ENCODE measurements at places on chromosomes 11 and 22.

- no peak for DNase-seq
These were observed 2.0 kb downstream of the OR8D4 start for GRCh38 chr11:123903932-123904331.

DNA sequence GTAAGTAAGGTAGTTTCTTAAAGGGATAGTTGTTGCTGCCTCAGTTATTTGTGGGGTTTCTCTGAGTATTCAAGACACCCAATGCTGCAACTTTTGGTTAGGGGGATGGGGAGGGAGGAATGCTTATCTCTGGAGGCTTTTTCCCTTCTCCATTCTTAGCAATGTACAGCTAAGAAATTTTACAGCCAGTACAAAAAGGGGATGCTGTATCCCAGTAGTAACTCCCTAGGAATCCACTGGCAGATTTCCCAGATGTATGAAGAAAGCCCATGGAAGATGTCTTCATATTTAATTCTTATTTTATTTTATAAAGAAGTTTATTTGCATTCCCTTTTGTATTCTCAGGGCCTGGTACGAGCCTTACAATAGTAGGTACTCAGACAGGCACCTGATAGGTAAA is 154.8 kb downstream of the ENTHD1 start:
- DNase-seq, result no peak

DNA sequence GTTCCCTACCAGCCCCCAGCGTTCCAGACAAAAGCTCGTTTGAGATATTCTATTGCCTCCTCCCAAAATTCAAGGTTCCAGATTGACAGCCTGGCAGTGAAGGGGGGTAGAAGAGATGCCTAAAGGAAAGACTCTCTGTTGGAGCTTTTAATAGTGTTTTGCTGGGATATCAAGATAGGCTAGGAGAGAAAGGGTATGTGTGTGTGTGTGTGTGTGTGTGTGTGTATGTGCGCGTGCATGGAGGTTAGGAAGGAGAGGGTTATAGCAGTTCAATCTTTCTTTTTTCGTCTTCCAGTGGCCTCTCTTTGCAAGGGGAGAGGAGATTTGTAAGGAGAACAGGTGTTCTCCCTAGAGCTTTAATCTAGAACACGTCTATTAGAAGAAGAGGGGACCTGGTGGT is 22.0 kb downstream of the EHF start:
- no peak for DNase-seq

DNA sequence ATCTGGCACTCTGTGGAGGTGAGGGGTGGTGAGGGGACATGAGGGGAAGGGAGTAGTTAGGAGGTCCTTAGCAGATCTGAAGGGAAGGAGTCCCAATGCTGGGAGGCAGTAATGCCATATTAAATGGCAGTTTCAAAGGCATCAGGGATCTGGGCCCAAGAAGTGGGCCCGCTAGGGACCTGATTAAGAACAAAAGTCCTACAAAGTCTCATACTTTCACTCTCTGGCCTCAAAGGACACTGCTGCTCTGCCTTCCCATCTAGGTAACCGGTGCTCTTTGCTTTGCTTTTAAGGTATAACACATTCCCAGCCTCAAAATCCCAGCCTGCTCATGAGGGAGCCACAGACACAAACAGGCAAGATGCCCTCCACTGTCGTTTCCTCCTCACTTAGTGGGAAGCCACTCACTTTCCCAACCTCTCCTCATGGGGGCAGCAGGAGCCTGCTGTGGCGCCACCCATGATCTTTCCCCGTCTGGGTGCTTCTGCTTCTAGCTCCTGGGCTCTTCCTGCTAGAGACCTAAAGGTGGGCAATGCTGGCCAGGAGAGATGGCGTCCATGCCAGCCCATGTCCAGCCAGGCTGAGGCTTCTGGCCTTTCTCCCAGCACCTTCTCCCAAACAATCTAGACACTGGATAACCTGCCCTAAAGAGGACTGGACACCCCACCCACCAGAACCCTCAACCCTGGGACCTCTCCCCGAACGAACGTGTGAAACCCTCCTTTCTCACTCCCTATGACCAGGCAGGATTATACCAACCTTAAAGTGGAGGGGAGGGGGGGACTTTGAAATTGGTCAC is 68.3 kb downstream of the PLEKHA7 start:
- DNase-seq, result peak; percentile 13

DNA sequence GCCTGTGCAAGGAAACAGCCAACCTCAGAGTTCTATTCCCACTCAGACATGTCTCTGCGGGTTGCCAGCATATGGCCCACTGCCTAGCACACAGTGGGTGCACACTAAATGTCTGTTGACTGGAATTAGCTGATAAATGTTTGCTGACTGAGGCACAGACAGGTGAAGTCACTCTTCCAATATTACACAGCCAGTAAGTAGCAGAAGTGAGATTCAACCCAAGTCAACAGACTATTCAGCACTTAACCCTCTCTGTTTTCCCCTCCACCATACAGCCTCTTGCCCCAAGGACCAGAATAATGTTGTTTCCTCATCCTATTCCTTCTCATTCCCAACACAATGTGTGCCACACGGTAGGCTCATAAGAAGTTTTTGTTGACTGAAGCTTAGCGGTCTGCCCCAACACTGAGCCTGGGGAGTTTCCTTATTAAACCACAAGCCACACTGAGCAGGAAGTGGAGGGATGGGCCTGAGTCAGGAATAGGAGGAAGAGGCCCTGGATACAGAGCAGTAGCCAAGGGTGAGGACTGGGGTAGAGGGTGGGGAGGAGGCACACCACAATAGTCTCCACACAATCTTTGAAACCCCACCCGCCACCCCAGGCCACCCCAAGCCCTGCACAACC is 15.7 kb upstream of the IL10RA start:
- no peak for DNase-seq

DNA sequence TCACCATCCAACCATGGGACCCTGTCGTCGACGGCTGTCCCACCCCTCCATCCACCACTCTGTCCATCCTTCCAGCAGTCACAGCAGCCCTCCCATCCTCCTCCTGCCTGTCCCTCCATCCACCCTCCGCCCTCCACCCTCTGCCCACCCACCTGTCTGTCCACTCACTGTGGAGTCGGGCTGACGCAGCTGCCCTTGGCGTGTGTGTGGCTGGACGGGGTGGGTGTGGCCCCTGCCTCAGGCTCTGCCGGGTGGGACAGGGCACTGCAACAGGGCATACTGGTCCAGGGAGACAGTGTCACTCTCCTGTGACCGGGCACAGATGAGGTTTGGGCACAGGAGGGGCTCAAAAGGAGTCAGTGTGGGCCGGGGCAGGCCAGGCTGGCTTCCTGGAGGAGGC is 1.9 kb downstream of the PKP3 start:
- no peak for DNase-seq

- DNase-seq, result no peak
These were observed 102.1 kb downstream of the C11orf91 start for GRCh38 chr11:33598426-33599069.

GRCh38 chr11:130636722-130637464 is 188.4 kb downstream of the ADAMTS15 start:
- DNase-seq, result no peak

- DNase-seq, result no peak
These were observed 194.3 kb upstream of the CTSC start for GRCh38 chr11:88531831-88532230.

DNA sequence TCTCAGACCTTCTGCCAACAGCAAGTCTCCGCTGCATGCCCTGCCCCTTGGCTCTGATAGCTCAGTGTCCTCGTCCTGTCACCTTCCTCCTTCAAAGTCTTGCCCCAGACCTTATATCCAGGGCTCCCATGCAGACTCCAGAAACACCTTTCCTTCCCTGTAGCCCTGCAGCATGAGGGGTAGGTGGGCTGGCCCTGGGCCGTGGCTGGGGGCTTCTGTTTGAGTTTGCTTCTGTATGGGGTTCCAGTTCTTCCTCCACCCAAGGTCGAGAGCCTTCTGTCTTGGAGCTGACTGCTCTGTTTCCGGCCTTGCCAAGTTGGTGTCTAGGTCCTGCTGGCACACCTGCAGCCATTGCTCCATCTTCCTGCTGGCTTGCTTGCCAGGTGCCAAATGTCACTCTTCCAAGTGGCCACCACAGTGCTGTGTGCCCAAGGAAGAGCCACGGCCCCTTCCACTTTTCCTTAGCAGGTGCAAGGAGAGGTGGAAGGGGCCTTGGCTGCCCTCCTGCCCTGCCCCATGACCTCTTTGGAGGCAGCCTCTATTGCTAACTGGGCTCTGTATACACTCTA is 74.8 kb upstream of the NECTIN1 start:
- DNase-seq, result no peak

- DNase-seq, result no peak
These were observed 44.7 kb downstream of the DNAJC24 start for GRCh38 chr11:31414338-31414737.

GRCh38 chr11:118448294-118448693 is 12.0 kb downstream of the KMT2A start:
- DNase-seq, result no peak

DNA sequence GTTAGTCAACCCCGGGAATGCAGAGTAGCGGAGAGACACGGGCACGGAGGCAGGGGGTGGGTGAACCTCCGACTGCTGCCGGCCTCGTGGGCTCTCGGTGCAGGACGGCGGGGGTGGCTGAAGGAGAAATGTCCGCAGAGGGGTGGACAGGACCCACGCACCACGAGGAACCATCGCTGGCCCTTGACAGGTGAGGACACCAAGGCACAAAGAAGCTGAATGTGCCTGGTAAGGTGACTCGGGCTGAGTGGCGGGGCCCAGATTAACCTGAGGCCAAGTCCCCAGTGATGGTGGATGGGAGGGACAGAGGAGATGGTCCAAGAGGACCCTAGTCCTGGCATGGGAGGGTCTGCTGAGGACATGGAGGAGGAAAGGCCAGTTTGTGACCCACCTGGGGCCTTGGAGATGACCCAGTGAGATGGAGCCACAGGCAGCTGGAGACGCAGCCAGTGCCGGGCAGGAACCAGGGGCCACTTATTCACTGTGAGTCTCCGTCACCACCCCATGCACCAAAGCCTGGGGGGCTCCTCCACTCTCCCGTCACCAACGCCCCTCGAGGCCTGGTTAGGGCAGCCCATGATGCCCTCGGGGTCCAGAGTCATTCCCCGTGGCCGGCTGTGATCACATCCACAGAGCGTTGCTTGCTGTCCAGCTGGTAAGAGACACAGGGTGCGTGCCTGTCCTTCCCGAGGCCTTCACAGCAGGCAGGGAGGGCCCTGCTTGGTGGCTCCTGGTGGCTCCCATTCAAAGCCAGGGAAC is 64.2 kb downstream of the CELSR1 start:
- no peak for DNase-seq

DNA sequence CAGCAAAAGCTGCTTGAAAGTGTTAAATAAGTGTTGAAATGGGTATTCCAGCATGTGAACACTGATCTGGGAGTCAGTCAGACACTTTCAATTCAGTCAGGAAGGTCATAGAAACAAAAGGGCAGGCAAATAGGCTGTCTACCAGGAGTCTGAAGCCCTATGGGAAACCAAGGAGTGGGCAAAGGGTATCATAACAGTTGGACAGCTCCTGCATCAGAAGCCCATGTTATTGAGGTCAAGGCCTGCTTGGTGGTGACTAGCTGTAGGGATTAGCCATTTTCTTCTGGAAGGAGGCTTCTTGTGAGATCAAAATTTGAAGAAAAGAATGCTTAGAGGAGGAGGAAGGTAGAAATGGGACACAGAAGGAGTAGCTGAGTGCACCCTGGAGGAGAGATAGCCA is 97.3 kb downstream of the STIM1 start:
- DNase-seq, result no peak

- no peak for DNase-seq
These were observed 5.2 kb upstream of the ASCL2 start for GRCh38 chr11:2275334-2276279.

- peak; percentile 51 for DNase-seq
These were observed 5.5 kb downstream of the YDJC start for GRCh38 chr22:21624120-21624879.

DNA sequence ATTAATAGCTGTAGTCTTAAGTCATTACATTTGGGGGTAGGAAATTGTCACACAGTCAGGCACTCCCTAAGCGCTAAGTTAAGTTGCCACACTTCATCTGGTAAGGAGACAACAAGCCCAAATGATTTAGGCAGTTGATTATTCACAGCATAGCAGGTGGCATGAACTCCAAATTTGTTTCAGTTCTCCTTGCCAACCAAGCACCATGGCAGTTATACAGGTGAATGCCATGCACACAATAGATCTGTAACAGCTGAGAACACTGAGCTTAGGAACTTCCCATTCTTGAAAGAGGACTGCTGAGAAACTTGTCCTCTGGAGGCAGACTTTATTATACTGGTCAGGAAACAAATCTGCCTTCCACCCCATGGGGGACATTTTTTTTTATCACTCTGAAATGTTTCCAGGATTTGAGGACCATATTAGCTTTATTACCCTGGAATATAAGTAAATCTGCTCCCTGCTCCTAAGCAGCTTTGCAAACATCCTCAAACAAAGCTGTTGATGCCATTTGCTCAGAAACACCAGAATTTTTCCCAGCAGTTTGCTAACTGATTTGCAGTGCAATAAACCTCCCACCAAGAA is 5.1 kb upstream of the INTS4 start:
- DNase-seq, result no peak

DNA sequence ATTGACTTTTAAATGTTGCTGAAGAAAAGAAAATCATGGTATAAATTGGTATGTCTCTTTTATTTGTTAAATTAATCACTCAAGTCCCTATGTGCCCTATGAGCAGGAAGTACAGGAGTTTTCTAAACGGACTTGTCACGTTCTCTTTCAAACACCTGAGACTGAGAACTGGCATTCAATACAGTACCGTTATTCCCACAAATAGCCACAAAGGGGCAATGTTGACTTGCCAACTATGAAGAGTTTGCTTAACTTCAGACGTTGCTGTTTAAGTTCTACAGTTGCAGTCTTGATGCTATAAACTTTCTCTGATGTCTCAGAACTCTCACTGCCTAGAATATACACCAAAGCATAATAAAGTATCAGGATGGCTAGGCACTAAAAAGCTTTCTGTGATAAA is 7.6 kb downstream of the OR56A1 start:
- DNase-seq, result no peak

- DNase-seq, result no peak
These were observed 4.6 kb downstream of the NARS2 start for GRCh38 chr11:78570031-78570430.

- no peak for DNase-seq
These were observed 5.8 kb downstream of the SELENOO start for GRCh38 chr22:50206599-50206998.

DNA sequence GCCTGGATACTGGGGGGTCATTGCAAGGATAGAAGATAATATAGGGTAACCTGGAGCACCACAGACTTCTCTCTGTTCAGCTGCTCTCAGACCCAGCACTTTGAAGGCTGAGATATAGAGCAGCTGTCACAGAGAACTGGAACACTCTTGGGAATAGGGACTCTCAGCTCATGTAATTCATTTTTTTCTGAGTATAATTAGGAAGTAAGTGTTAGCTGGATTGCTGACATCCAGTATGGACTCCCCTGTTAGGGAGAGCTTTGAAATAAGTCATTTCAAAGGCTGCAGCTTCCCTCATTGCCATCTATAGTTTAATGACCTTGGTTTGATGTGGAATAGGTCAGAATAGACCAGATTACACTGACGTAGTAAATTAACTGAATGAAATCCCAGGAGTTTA is 120.8 kb upstream of the POU2AF2 start:
- no peak for DNase-seq
